Right renal cortex interstitium (tissue), 3 donors: ENCODE measurements at places on chromosomes 7 and 10. TPM values are rescaled to one million over a fixed set of nuclear protein-coding genes. Genes with fewer than 3 reads are reported as not detected.

DNA sequence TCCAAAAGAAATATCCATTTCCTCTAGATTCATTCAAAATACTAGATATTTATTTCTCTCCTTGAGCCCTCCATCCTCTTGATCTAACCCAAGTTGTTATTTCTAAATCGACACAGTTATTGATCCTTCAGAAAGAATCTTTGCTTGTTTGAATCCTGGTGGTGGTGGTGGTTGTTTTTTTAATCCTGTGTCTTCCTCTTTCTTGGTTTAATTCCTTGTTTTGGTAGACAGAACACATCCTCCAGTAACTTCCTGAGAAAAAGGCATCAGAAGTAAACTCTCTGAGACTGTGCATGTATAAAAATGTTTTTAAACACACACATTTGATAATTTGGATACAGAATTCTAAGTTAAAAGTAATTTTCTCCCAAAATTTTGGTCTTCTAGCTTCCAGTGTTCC, 49.9 kb downstream of the SIRT1 start:
- DNase-seq, result no peak

DNA sequence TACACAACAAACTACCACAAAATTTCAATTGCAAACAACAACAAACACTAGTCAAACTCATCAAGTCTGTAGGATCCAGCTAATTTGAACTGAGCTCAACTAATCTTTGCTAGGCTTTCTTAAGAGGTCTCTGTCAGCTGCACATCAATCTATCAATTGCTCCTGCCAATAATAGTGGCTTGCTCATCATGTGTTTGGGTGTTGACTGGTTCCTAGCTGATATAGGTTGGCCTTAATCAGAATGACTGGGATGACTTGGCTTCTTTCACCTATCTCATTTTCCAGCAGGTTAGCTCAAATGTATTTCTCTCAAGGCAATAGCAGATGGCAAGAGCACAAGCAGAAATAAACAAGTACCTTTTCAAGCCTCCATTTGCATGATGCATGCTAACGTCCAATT, 370.3 kb upstream of the NFE2L3 start:
- no peak for DNase-seq

DNA sequence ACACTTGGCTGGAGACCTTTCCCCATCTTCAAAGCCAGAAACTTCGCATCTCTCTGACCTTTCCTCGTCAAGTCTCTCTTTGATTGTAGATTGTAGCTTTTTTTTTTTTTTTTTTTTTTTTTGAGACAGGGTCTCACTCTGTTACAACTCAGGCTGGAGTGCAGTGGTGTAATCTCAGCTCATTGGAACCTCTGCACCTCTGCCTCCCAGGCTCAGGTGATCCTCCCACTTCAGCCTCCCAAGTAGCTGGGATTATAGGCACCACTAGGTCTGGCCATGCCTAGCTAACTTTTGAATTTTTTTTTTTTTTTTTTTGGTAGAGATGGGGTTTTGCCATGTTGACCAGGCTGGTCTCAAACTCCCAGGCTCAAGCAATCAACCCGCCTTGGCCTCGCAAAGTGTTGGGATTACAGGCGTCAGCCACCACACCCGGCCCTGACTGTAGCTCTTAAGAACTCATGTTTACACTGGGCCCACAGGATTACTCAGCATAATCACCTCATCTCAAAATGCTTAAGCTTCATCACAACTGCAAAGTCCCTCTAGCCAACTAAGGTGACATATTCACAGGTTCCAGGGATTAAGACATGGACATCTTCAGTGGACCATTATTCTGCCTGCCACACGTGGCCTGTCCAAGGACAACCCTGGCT, 11.7 kb downstream of the POLL start:
- DNase-seq, result no peak

DNA sequence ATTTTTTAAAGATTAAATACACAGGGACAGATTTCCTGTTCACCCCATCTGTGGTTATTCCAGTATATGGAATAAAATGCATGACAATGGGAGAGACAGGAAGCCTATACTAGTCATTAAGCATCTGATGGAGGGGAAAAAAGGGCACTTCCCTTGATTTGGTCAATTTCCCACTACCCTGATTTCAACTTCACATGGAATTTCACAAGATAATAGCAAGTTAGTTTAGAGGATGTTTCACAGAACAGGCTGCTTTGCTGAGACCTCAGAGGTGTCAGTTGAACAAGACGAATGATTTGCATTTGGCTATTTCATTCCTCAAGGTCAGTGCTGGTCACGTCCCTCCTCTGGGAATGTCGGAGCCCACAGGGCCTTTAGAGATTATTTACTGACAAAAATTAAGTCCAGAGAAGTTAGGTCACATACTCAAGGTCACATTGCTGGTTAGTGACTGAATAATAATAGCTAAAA, 4.7 kb upstream of the ITPRIP start:
- DNase-seq, result no peak

The ZNF804B gene
- 0.43 TPM for polyA plus RNA-seq

The CLEC2L gene
- 0.69 TPM for polyA plus RNA-seq

The ARMC3 gene
- polyA plus RNA-seq, result 13.2 TPM

The FRMD4A gene
- 83.0 TPM for polyA plus RNA-seq

- no peak for DNase-seq
Observed at GRCh38 chr10:27157150-27157549, 2.0 kb downstream of the MASTL start.

The C10orf143 gene
- 7.5 TPM for polyA plus RNA-seq

The TWIST1 gene
- 5.3 TPM for polyA plus RNA-seq

- DNase-seq, result no peak
Observed at GRCh38 chr7:107609811-107610261, 29.8 kb downstream of the BCAP29 start.

DNA sequence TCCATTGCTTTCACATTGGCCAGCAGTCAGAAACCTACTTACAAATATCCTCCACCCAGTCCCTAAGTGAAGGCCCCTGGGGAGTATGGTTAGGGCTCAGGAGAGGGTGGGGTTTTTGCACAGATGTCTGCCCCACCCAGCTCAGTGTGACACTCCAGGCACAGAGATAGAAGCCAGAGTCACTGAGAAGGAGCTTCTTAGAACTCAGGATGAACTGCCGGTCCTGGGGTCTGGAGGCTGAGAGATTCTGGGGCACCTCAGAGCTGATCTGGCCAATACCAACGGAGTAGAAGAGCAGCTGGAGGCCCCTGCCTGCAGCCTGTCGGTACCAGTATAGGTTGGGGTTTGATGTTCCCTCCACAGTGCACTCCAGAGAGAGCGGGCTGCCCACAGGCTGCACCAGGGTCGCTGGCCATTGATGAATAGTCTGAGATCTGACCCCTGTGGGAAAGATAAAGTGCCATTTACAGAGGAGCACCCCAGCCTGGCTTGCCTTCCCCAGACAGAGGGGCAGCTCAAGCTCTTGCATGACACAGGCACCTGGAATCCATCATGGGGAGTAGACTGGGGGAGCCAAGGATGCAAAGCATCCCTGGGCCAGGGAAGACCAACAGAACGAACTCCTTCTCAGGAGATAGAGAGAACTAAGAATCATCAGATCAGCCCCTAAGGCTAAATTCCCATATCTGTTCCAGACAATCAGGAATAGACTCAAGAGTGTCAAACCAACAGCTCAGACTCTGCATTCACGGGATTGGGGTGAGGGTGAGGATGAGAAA, 41.9 kb downstream of the PRSS2 start:
- DNase-seq, result no peak

DNA sequence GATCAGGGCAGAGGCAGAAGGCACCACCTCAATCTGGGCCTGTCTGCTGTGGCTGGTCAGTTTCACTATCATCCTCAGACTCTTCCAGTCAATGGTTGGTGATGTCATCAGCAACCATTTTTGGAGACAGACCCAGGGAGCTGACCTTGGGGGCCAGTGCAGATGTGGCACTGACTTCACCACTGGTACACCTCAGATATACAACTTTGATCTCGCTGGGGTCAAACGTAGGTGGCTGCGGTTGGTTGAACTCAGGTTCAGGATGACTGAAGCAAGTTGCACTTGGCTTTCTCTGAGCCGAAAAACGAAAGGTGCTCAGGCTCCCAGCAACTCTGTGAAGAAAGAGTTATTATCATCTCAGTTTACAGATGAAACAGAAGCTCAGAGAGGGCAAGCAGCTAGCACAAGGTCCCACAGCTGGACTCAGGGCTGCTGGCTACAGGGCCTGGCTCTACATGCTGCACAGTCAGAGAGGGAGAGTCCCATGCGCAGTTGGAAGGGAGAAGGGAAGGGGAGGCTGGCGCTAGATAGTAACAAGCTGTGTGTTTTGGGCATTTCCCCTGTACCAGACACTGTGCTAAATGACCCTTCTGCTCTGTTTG, 27.2 kb downstream of the ANKRD16 start:
- no peak for DNase-seq

- DNase-seq, result no peak
Observed at GRCh38 chr10:60368875-60369546, 20.7 kb downstream of the ANK3 start.

DNA sequence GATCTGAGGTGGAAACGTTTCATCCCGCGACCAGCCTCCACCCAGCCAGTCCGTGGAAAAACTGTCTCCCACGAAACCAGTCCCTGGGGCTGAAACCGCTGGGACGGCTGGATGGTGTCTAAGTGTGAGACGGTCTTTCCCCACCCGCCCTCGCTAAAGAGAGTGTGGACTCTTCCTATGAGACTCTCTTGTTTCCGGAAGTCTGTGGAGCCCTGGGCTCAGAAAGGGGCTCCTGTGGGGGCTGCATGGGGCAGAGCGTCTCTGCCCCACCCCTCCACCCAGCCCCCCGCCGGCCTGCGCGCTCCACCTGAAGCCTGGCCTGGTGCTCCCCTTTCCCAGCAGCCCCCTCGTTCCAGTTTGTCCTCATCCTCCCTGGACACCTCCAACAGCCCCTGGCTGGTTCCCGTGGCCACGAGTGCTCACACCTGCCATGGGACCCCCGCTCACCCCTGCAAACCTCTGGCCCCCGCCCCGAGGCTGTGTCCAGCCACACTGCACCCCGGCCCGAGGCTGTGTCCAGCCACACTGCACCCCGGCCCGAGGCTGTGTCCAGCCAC, 28.7 kb downstream of the CFAP46 start:
- no peak for DNase-seq

The NRG3 gene
- 12.6 TPM for polyA plus RNA-seq

The CNTNAP2 gene
- polyA plus RNA-seq, result 21.2 TPM

The ADAMTS14 gene
- polyA plus RNA-seq, result 0.79 TPM

DNA sequence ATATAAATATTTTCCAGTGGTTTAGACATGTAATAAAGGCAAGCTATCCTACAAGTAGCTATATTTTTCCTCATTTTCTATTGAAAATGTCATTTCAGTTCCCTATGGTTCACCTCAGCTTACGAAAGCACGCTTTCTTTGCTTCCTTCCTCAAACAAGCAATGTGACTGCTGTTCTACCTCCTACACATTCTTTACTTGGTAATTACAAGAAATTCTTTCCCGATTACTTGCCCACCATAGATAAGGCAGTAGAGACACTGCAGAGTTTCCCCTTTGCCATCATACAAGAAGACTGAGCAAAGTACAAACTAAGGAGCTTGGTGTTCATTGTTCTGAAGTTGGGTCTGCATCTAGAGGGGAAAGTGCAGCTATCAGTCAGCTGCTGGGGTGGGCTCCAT, 249.4 kb downstream of the CRPPA start:
- DNase-seq, result no peak

DNA sequence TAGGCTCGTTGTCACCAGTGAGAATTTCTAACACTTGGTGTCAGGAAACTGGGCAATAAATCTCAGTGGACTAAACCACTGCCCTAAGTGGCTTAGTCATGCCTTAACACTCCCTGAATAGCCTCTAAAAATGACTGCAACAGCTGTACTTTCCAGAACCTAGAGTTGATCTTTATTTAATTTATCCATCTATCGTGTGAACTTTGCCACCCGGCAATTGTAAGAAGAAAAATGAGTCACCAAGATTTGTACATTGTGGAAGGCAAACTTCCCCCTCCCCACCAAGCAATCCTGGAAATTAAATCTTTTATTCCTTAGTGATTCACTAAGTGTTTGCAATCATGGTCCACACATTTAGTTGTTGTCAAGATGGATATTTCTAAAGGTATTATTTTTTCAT, 47.1 kb downstream of the NXPH1 start:
- no peak for DNase-seq
